ENCODE measurements at places on chromosomes 1 and 21. TPM values are rescaled to one million over a fixed set of nuclear protein-coding genes. Genes with fewer than 3 reads are reported as not detected.

CD247 gene
- total RNA-seq: not detected

DNA sequence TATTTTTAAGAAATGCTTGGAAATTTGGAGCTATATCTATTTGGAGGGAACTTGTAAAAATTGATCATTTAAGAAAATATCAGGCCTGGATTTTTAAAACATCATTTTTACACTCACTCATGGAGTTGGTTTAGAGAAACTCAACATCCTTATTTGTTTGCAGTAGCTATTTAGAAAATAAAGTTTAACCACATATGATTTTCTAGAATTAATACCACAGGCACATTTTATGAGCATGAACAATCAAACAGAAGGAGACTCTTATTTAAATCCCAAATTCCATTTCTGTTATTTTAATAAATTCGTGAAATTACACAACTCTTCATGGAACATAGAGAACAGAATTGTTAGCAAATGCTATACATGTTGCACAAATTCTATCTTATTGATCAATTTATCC, 3.2 kb downstream of the CDKN2C start:
- no peak for DNase-seq

- DNase-seq: no peak
Measured at GRCh38 chr1:229408458-229409037, 25.3 kb downstream of the ACTA1 start.

KCNE1 gene
- 0.53 TPM for total RNA-seq

DNA sequence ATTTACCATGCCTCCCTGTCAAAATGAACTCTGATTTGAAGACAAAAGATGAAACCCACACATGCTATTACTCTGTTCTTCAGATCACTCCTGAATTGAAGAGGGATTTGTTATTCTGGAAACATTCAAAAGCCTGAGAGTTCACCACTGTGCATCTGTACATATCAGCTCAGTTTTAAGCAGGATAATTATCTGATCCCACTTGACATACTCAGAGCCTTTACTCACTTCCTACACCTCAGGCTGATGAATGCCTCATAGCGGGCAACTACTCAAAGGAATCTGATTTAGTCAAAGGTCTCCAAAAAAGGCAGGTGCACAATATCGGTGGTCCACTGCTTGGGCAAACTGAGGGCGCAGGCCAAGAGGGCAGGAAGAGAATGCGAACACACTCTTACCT, 47.5 kb upstream of the LPAR3 start:
- peak; percentile 21 for DNase-seq

RGS13 gene
- not detected for total RNA-seq

CYP4Z1 gene
- not detected for total RNA-seq

PLEKHA6 gene
- total RNA-seq: 11.5 TPM

Data from endothelial cell of umbilical vein (primary cell).